ENCODE measurements at places on chromosomes 5 and 9. TPM values are rescaled to one million over a fixed set of nuclear protein-coding genes. Genes with fewer than 3 reads are reported as not detected.

GRCh38 chr9:87568401-87568800 is 70.7 kb downstream of the DAPK1 start:
- DNase-seq = no peak

The TMEM232 gene
- total RNA-seq = 0.13 TPM

- DNase-seq = no peak
These were observed 34.6 kb downstream of the CPLANE1 start for GRCh38 chr5:37214550-37214949.

DNA sequence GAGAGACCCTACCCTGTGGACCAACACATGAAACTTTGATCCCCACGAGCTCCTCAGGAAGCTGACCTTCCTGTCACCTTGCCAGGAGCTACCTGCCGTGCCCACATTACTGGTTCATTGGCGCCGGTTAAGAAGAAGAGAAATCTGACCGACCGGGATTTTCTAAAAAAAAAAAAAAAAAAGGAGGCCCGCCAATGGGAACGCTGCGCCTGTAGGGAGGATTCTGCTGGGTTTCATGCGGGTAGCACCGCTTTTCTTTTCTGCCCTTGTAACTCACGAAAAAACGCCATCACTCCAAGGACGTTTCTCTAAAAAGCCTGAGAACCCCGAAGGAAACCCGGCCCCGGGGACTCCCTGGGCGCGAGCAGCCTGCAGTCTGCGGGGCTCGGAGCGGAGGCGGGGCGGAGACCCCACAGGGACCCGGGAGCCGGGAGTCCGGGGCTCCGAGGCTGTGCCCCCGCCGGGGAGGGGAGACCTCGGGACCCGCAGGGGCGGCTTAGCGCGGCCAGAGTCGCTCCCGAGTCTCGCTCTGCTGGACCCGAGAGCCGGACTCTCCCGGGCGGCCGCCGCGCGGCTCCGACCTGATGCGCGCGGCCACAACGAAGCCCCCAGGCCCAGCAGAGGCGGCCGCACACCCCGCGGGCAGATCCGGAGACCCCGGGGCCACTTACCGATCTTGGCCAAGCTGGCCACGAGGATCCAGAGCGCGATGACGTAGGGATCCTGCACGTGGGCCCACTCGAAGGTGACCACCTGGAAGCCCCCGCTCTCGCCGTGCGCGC is 617 bp downstream of the SLC9A3 start:
- DNase-seq = no peak

DNA sequence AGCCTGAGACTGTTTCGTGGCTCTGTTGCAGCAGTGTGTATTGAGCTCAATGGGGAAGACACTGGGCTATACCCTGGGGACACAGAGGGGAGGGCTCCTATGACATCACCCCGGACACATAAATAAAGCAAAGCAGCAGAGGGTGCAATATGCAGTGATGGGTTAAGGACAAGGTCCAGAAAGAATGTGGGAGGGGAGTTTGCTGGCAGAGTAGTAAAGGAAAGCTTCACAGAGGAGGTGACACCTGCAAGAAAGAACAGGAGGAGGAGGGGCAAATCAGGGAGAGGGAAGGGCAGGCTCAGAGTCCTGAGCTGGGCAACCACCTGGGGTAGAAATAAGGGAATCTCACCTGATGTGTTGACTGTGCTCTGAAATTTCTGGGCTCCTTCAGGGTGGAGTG is 35.3 kb upstream of the CDKN2AIPNL start:
- no peak for DNase-seq

The FREM1 gene
- under 0.01 TPM for total RNA-seq

The PTTG1 gene
- 47.0 TPM for total RNA-seq

GRCh38 chr9:114836769-114837168 is 30.9 kb upstream of the TNFSF15 start:
- no peak for DNase-seq

Measured in dermis microvascular lymphatic vessel endothelial cell (primary cell).